ENCODE measurements at places on chromosomes 13 and 19.

GRCh38 chr13:47310401-47310800 is 413.5 kb upstream of the HTR2A start:
- peak; percentile 19 for DNase-seq

DNA sequence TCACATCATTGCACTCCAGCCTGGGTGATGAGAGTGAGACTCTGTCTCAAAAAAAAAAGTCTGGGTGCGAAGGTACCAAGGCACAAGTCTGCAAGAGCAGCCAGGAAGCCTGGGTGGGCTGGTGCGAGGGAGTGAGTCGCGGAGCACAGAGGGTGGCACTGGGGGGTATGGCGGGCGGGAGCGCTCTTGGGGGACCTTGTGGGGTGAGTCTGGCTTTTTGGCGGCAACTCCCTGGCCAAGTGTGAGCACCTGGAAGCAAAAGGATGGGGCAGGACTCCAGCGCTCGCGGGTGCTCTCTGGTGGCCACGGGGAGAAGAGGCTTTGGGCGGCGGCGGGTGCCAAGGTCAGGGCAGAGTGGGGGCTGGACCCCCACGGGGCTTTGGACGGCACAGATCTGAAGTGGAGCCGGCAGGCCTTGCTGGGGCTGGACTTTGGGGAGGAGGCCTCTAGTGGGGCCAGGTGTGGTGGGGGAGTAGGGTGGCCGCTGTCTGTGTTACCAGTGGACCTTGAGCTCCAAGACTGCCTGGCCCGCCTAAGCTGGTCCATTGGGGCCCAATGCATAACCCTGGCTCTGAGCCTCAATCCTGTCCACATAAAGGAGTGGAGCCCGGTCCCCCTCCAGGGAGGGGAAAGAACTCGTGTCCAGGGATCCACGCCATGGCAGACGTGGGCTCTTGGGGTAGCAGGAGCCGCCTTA is 1.6 kb downstream of the P2RY11 start:
- DNase-seq = peak; percentile 25

GRCh38 chr19:48702701-48703100 is 6.9 kb downstream of the FUT2 start:
- no peak for DNase-seq

DNA sequence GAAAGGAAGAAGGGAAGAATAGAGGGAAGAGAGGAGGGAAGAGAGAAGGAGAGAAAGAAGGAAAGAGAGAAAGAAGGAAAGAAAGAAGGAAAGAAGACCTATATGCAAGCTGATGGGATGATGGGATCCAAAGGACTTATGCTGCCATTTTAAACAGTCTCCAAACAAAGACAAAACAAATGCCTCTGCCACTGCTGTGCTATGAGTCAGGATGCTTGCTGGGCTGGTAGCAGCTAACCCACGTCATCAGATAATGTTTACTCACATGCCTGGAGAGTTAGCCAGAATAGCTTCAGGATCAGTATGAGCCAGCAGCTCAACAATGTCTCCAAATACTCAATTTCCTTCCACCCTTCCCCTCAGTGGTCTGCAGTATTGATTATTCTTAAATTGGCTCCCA is 12.0 kb upstream of the ZNF274 start:
- DNase-seq = peak; percentile 22

GRCh38 chr19:13881692-13882418 is 4.9 kb downstream of the NANOS3 start:
- no peak for DNase-seq

- DNase-seq = no peak
Measured at GRCh38 chr13:111411919-111412650, 91.6 kb downstream of the TEX29 start.

DNA sequence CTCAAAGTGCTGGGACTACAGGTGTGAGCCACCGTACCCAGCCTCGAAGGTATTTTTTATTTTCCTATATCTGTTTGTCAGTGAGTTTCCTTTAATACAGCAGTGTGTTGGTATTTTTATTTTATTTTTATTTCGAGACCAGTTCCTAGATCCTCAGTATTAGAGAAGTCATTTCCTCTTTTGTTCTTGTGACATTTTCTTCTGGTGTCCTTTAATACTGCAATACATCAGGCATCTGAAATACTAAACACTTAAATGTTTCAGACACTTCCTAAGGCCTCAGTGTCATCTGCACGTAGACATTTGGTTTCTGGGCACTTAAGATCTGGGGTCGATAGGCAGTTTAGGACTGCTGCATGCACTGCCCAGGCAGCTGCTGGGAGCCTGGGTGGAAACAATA is 22.5 kb downstream of the GATAD2A start:
- no peak for DNase-seq

GRCh38 chr13:33285420-33286124 is at the start of gene STARD13:
Gene STARD13 (minus strand): TSS chr13:33285755. CDS start chr13:33285638, 117 bp downstream.
- peak; percentile 81 for DNase-seq

DNA sequence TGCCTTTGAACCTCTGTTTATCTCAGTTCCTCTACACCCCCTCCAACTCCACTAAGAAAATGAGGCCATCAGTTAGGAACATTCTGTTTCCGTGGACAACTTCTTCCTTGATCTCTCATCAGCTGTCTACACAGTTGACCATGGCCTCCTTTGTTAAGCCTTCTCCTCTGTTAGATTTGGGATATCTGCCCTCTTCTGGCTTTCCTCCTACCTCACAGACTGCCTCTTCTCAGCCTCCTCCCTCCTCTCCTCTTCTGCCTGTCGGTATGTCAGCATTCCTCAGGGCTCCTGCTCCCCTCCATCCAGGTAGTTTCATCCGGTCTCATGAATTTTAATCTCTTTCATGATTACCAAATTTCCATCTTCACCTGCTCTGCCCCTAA is 454.9 kb downstream of the FOXO1 start:
- no peak for DNase-seq

- no peak for DNase-seq
Measured at GRCh38 chr19:2768365-2769132, 14.5 kb downstream of the SGTA start.

- DNase-seq = no peak
Measured at GRCh38 chr13:37040789-37041188, 18.7 kb downstream of the SUPT20H start.

DNA sequence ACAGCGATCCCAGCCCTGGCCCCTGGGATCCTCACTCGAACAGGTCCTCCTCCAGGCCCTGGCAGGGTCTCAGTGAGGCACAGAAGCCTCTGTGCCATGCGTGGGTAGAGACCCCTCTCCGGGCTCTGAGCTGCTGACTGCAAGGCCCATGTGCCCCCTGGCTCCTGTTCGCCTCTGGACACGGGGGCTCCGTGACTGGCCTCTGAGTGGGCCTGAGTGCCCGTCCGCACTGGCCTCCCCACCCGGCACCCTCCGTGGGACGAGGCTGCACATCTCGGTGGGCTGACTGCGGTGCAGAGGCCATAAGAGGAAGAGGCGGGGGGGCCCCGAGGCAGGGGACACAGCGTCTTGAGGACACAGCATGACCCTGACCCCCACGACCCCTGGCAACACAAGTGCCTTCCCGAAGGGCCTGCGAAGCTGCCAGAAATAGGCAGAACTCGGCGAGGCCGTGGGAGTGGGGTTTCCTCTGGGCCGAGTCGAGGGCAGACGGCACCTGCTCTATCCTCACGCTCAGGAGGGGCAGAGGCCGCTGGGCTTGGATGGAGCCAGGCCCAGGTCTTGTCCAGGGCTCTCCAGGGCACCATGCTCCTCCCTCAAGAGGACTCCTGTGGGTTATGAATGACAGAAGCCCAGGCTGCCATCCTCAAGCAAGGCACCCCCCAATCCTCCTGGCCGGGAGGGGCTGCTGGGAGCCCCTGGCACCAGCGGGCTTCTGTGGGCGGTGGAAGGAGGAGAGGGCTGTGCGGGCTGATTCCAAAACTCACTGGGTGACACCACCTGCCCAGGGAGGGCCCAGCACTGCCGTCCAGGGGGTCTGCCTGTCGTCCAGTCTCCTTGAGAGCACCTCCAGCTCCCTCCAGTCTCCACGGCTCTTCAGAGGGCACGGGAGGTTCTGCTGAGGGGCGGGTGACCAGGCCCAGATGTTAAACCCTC is 52.6 kb downstream of the RASA3 start:
- DNase-seq = no peak

- no peak for DNase-seq
Measured at GRCh38 chr13:110921695-110922094, 6.8 kb upstream of the ANKRD10 start.

DNA sequence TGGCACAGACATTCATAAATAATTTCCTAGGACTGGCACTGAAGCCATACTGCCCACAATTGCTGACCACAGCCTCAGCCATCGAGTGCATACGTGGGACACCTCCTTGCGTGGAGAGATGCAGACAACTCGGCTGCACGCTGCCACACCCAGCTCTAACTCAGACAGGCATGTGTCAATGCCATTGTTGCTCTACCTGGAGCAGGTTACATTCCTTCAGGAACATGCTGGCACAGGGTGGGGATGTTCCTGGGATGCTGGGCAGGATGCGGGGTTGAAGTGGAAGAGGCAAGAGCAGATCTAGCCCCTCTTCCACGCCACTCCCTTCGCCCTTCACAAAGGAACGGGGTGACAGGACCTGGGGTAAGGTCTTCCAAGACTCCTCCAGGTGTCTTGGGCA is 24.2 kb upstream of the SLC35E1 start:
- no peak for DNase-seq

GRCh38 chr19:18809149-18809868 is 18.2 kb upstream of the COMP start:
- DNase-seq = no peak

GRCh38 chr19:16673231-16673630 is 12.3 kb downstream of the TMEM38A start:
- DNase-seq = no peak

DNA sequence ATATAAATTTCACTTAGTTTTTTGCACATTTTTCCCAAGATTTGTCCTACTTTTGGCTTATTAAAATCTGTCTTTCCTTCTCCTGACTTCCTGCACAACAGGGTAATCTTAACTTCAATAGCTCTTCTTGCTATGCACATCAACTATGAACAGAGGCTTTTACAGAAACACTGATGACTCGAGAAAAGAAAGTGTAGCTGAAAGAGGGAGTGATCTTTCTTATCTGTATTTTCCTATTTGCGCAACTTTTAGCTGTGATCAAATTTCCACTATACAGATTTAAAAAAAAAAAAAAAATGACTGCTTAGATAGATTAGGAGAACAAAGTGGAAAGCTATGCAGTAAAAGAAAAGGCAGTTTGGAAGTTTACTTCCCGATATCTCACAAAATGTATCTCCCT is 406.9 kb downstream of the LIG4 start:
- DNase-seq = no peak

DNA sequence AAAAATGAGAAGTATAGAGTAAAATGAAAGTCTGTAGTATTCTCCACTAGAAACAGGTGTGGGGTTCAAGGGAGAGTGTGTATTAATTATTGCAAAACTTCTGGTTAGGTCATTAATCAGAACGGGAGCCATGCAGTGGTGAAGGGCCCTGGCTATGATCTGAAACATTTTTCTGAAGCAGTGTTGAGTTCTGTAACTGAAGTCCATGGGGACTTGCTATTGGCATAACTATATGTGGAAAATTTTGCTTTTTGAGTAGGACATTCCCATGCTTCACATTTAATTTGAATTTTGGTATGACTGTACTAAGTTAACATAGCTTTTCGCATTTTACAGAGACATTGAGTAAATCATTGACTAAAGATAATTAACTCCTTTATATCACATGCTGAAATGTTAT is 67.5 kb downstream of the LRCH1 start:
- DNase-seq = no peak

DNA sequence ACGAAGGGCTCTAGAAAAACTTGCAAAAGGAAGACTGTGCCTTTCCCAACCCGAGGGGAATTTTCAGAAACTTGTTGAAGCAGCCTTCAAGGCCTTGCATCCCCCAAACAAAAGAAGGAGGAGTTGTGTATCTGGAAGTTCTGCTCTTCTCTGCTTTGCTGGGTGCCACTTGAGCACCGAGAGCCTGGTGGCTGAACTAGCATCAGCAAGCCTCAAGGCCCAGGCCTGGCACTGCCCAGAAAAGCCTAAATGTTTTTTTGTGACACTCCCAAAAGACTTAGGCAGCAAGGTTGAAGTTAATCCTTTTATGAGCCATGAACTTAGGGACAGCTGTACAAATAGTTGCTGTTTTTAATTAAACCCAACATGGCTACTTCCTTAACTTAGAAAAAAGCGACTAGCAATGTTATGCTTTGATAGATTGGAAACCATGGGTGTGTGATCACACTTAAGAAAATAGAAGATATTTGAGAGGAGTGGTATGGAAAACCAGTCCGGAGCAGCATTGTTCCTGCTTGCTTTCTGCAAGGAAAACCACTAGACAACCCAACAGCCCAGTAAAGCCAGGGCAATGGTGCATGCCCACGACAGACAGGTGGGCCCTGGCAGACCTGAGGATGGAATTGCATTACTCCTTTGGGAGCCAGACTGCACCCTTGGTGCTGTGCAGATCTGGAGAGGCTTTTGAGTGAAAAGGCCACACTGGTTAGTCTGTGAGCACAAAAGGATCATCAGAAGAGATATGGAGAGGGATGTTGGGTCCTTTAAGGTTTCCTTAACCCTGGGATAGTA is 788 bp upstream of the DLEU7 start:
- no peak for DNase-seq

DNA sequence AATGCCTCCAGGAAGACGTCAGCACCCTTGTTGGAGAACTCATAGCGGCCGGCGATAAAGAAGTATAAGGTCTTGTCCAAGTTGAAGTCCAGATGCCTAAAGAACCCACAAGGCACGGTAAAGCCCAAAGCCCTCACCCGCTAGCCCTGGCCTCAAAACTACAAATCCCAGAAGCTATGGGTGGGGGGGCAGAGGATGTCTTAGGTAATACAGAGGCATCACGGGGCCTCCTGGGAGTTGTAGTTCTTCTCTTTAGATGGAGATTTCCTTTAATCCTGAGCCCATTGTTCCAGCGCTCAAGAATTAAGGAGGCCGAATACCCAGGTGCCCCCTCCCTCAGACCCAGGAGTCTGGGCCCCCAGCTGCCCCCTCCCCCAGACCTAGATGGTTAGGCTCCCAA is 10.8 kb downstream of the GYS1 start:
- DNase-seq = no peak

- no peak for DNase-seq
Measured at GRCh38 chr13:48594096-48594815, 59.5 kb upstream of the CYSLTR2 start.

DNA sequence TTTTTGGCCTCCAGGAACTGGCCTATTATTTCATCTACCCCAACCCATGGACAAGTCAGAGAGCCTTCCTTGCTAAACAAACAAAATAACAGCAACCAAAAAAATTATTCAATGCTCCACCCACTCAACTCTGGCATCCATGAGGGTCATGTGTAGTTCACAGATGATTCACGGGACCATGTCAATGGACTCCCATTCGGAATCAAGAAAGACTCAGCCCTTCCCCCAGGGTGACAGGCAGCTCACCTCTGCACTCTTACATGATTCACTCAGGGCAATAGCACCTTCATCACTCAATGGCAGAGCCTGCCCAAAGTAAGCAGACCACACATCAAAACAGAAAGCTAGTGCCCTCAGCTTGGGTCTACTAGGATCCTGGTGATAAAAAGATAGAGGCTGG is 14.3 kb upstream of the SCEL start:
- DNase-seq = peak; percentile 32

- DNase-seq = no peak
Measured at GRCh38 chr19:29503140-29503758, 22.5 kb upstream of the VSTM2B start.

DNA sequence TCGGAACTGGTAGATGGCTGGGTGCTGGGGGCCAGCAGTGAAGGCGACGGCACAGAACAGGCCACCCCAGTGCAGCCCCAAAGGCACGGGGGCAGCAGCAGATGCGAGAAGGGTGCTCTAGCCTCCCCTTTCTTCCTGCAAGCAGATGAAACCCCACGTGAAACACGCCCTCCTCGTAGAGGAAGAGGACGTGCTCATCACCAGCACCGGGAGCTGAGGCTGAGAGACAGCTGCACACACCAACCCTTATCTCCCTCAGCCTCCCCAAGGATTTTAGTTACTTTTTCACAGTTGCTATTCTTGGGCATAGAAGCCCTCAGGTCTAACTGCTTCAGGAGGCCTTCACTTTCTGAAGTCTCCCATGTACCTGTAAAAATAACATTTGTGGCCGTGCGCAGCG is 11.9 kb downstream of the ZNF787 start:
- no peak for DNase-seq
